ENCODE measurements at places on chromosomes 5 and 9.

DNA sequence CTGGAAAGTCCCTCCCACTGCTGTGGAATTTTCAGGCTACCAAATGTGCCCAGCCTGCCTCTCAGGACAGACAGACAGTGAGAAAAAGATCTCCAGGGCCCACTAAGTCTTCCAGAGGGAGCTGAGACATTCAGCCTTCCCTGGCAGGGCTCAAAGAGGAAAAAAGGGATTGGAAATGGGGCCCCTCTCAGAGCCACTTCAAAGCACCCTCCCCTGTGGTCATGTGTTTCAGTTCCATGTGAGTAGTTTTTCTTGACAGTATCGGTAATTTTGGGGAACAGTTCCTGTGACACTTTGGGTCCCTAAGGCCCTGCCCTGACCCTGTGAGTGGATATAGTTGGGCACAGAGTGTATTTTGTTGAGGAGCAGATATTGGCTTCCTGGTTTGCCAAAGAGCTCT is 25.0 kb downstream of the LARP1 start:
- no peak for DNase-seq

- DNase-seq, result no peak
Observed at GRCh38 chr9:133960568-133961129, 31.5 kb downstream of the VAV2 start.

- DNase-seq, result no peak
Observed at GRCh38 chr5:160097991-160098390, 21.3 kb downstream of the PWWP2A start.

GRCh38 chr5:140011297-140011802 is 31.7 kb downstream of the NRG2 start:
- no peak for DNase-seq

DNA sequence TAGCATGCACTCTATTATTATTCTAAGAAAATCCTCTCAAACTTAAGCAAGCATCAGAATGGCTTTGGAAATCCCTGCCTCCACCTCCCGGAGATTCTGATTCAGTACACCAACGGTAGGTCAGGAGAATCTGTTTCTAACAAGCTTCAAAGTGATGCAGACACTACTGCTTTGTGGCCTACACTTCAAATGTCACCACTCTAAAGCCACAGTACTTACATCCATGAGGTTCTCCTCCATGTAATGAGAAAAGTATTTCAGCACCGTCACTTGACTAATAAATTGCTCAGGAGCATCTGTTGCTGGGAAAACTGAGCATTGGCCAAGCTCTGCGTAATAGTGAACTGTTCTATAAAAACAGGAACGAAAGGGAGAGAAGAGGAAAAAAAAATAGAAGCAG is 4.8 kb downstream of the PLK2 start:
- DNase-seq, result no peak

DNA sequence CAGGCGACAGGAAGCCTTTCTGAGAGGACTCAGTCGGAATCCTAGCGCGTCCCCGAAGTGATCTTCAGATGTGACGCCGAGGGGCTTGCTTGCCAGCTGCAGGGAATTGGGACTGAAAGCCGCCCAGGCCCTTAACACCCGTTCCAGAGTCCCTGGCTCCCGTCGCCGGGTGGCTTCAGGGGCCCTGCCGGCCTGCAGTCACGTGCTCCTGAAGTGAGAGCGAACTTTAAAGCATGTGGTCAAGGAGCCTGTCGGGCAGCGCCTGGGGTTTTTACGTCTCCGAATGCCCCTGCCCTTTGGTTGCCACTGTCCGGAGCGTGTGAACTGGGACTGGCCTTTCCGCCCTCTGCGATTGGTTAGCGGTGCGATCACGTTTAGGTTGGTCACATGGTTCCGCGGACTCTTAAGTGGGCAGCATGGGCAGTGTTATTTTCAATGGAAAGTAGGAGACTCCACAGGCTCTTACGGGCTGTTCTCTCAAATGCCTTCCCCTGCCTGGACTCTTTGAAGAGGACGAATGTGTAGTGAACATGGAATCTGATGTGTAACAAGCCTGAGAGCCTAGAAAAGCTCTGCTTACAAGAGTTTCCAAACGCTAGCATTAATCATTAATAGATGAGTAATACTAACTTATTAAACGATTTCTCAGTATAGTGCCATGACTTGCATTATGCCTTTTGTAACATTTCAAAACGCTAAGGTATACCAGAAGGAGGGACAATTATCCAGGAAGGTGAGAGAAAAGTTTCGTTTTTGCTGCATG is 1.9 kb downstream of the VLDLR start:
- DNase-seq, result no peak

- no peak for DNase-seq
Observed at GRCh38 chr9:32247168-32247567, 137.3 kb upstream of the ACO1 start.

- no peak for DNase-seq
Observed at GRCh38 chr5:147557876-147558745, 48.2 kb upstream of the DPYSL3 start.

DNA sequence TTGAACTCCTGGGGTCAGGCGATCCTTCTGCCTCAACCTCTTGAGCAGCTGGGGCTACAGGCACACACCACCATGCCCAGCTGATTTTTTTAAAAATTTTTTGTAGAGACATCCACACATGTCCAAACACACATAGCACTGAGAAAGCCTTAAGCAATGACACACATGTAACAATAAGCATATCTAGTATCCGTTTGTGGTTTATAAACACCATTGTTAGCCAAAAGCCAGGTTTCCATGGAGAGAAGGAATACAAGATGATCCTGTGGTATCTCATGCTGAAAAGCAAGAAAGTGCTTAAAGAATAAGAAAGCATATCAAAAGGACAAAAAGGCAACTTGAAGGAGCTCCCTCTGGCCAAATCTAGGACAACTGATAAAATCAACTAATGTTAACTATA is 29.7 kb upstream of the SLC1A3 start:
- DNase-seq, result no peak

DNA sequence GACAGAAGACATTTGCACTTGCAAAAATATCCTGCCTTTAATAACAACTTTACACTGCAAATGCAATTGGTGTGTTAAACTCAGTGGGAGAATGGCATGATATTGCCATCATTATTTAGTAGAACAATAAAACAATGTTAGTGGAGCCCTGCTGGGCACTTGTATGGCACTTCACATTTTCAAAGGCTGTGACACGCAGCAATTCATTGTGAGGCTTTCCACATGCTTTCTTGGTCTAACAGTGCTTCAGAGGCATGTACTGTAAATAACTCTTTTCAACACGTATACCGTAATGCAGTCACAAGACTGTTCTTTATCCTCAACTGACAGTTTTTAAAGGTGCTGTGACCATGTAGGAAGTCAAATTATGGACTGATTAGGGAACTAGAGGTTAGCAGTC is 155.5 kb upstream of the EPB41L4A start:
- DNase-seq, result no peak

DNA sequence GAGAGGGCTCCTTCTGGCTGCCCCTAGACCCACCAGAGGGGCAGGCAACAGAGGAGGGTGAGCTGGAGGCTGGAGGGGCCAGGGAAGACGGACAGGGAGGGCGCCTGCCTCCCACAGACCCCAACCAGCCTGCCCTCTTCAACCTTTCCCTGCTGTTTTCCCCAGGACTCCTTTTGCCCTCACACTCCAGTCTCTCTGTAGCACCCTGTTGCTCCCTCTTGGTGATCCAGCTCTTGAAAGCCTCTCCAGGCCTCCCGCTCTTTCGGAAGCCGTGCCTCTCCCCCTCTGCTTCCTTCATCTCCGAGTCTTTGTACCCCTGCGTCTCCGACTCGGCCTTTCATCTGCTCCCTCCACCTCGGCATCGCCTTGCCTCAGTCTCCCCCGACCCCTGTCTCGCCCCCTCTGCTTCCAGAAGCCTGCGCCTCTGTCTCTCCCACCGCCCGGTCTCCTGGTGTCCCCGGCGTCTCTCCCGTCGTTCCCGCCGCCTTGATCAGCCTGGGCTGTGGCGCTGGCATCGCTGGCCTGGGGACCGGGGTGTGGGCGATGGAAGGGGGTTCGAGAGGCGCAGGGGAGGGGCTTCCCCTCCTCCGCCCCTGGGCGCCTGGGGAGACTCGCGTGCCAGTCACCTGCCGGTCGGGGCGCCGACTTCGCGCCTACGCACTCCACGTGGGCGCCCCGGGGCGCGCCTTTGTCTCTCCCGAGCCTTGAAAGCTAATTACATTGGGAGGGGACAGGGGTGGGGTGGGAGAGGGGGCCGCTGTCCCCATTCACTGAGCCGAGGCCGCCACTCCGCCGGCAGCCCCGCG is 5.3 kb upstream of the PRDM12 start:
- no peak for DNase-seq

- DNase-seq, result peak; percentile 9
Observed at GRCh38 chr5:95644351-95645042, 2.1 kb upstream of the RFESD start.

- DNase-seq, result no peak
Observed at GRCh38 chr5:34043099-34043876, at the start of gene C1QTNF3. TSS of gene C1QTNF3 (minus strand) at chr5:34043213. CDS start at chr5:34043125, 88 bp downstream.

DNA sequence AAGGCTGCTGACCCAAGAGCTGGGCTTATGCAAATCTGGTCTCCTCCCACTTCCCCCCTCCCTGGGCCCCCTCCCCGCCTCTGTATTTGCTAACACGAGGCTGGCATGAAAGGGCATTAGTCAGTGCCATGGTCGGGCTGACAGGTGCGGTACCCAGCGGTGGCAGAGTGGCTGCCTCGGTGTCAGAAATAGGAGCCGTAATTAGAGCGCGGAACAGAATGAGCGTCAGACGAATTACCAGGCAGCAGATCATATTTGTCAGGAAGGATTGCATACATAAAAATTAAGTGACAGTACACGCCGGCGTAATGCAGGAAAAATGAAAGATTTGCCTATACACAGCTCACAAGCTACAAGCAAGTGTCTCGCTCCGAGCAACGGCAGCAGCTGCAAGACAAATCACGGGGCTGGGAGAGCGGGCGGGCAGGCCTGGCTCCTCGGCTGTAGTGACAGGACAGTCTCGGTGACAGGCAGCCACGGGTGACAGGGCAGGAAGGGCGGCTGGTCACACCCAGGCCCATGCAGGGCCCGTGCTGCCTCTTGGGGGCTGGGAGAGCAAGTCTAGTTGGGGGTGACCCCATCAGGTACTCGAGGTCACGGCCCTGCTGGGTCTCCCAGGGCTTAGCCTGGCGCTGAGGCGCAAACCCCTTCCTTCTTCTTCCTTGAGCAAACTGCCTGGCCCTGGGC is 72.4 kb downstream of the NEK6 start:
- no peak for DNase-seq

- DNase-seq, result no peak
Observed at GRCh38 chr5:111432883-111433536, 79.3 kb downstream of the STARD4 start.

DNA sequence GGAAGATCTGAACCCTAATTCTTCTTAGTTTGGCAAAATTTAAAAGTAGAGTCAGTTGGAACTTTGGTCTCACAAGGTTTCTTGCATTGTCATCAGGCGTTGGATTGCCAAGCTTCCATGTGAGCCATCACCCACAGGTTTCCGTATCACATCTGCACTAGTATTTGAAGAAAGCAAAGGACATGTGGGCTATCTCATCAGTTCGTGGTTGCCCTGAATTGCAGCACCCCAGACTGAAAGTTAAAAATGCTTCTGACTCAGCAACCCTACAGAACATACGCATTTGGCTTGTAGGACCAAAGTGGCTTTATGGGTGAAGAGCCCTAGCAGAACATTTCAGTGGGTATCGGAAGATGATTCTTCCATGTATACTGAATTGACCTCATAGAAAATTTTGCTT is 358.0 kb downstream of the ENC1 start:
- no peak for DNase-seq

All from T1000 (cell line).